Thymus (tissue), 14 donors: ENCODE measurements at places on chromosomes 1 and 21.

DNA sequence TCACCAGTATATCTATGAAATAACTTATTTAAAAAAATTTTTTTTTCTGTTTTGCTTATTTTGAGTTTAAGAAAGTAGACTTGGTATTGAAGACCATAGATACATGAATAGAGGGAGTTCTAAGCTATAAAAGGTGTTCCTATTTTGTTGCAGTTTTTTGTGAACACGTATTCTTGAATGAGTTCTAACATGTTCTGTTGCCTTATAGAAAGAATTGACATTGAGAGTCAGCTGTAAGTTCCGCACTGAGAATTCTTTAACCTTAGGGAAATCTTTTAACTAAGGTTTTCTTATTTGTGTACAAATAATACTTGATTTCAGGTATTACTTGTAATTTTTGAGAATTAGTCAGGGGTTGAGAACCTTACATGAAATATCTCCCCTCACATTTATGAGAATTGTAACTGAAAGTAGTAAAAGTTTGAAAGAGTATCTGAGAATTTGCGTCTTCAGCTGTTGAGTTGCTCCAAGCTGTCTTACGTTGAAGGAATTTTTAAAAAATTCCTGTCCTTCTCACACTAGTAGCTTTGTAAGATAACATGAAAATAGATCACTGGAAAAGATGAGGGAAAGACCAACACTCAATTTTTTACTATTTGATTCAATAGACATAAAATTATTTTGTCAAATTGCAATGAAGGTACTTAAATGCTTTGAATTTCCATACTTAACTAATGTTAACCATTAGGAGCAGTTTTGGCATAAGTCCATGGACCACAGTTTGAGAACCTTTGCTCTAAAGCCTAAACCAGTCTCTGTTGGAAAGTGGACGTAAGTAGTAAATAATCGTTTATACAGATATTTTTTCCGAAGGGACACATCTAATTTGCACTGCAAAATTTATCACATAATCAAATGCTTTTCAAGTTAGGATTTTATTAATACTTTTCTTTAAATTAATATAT, 3.8 kb downstream of the DR1 start:
- no peak for DNase-seq

GRCh38 chr1:93619507-93620171, 62.0 kb downstream of the BCAR3 start:
- DNase-seq, result no peak

DNA sequence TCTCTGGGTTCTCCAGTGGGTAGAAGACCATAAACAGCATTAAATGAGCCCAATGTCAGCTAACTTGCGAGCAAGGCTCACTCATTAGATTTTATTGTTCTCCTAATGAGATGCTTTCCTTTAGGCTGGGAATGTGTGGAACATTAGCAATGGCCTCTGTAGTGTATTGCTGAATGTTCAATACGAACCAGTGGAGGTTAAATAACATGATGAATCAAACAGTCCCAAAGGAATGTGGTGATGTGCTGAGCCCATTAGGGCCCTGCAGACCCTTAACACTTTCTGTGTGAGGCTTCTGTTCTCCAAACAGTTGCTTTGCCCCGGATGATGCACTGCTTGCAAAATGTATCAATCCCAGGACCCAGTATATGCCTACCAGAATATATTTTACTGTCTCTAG, 225.5 kb downstream of the ATG4C start:
- no peak for DNase-seq

DNA sequence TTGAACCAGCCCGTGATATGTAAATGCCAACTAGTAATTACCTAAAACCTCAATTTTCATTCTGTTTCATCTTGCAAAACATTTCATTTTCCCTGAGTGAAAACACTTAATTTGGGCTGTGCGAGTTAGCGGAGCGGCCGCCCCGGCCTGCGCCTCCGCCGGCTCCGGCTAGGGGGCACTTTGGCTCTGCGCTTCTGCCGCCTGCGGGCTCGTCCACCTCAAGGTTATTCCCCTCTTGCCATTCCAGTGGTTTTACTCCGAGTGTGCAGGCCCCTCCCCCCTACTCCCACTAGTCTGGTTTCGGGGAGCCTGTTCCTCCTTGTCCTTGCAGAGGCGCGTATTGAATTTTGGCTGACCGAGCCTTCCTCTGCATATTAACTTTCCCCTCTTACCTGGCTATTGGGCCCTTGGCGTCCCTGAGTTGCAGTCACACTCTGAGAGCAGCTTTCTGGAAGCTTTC, 55.6 kb downstream of the PEX14 start:
- peak; percentile 36 for DNase-seq

GRCh38 chr1:55803429-55803828, 588.3 kb upstream of the USP24 start:
- no peak for DNase-seq

- DNase-seq, result no peak
These were observed 8.4 kb upstream of the DDAH1 start for GRCh38 chr1:85473390-85473789.

DNA sequence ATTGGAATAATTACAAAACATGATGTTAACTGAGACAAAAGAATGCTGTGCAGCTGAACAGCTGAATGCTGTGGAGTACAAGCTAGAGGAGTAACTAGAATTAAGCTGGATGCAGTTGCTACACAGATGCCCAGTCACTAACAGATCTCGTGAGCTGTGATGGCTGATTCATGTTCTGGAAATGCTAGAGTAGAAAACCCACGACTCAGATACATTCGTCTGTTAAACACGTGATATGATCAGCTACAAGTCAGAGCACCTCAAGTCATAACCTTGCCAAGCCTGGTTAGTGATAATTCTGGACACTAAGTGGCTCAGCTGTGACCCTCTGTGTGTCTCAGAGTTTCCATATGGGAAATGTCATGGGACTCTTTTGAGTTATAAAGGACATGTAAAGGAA, 89.7 kb upstream of the ESRRG start:
- no peak for DNase-seq

GRCh38 chr1:67503974-67504373, 73.8 kb upstream of the SERBP1 start:
- DNase-seq, result no peak
